Cerebellar cortex (tissue), 1 donor: ENCODE measurements at places on chromosomes 3 and 15.

DNA sequence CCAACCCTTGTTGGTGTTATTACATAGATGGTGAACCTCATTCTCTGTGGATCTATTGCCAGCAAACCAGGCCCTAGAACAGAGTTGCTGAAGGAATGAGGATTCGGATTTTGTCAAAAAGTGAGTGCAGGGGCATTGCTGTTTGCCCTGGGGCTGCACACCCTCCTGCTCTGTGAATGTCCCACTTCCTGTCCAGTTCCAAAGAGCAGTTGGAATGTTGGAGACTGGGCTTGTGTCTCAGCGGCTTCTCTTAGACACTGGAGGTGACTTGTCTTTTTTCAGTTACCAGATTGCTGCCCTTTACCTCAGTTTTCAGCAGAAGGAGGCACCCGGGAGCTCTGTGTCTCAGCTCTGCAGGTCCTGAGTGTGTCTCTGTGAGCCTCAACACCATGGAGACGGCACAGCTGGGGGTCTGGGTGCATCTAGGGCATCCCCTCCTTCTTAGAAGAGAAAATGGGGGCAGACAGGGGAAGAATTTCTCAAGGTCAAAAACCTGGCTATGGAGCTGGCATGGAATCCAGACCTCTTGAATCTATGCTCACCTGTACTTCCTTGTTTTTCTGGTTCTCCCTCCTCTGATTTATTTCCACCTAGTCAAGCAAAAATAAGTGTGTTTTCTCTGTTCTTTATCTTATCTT, 46.3 kb downstream of the LIMD1 start:
- no peak for DNase-seq

DNA sequence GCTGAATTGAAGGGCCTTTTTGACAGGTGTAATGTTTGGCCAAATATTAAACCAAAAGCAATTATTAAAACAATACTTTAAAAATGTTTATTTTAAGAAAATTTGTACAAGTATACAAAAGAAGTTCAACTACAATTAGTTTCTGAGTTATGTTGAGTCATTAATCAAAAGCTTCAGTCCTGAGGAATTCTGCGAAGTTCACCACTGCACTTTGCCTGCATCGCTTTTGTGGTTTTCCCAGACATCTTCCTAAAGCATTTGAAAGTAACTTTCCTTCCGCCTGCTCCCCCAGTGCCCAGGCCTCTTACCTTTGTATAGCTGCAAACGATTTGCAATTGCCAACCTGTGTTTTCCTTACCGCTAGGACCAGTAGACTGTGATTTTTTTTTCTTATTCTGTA, 69.5 kb downstream of the KCNAB1 start:
- DNase-seq: no peak

- DNase-seq: no peak
Observed at GRCh38 chr3:142319094-142319493, 93.7 kb upstream of the GK5 start.

- DNase-seq: no peak
Observed at GRCh38 chr3:171789759-171790505, 20.4 kb downstream of the PLD1 start.

- DNase-seq: no peak
Observed at GRCh38 chr15:56948764-56949101, 30.3 kb downstream of the TCF12 start.

DNA sequence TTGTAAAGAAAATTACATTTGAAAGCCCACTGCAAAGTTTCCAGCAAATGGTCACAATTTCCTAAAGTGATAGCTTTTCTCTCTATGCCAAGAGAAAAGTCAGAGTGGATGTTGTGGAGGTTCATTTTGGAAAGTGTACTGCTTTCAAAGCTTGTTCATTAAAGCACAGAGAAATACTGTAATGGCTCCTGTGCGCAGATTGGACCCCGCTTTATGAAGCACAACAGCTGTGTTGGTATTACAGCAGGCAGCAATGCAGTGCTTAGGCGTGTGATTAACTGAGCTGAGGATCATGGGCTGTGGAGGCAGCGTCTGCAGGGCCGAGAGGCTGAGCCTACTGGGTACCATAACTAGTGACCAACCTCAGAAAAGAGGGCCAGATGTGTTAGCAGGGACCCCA, 478.4 kb upstream of the CFAP20DC start:
- DNase-seq: no peak

- no peak for DNase-seq
Observed at GRCh38 chr3:172124271-172124670, 84.9 kb downstream of the FNDC3B start.

GRCh38 chr3:133949438-133949837, 53.8 kb upstream of the RAB6B start:
- DNase-seq: no peak

DNA sequence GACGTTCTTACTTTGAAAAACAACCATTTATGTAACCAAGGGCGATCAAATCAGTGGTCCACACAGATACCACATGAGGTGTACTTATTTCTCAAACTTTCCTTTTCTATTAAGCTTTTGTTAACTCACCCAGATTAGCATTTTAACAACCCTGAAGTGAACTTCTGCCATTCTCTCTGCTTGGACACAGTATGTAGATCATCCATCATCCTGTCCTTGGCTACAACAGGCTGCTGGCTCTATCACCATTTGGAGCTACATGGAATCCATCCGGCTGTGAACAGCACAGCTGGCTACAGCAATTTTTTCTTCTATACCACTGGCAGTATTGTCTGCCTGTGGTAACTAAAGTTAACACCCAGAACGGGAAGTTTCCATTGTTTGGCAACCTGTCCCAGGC, 4.4 kb downstream of the SEMA6D start:
- DNase-seq: no peak

DNA sequence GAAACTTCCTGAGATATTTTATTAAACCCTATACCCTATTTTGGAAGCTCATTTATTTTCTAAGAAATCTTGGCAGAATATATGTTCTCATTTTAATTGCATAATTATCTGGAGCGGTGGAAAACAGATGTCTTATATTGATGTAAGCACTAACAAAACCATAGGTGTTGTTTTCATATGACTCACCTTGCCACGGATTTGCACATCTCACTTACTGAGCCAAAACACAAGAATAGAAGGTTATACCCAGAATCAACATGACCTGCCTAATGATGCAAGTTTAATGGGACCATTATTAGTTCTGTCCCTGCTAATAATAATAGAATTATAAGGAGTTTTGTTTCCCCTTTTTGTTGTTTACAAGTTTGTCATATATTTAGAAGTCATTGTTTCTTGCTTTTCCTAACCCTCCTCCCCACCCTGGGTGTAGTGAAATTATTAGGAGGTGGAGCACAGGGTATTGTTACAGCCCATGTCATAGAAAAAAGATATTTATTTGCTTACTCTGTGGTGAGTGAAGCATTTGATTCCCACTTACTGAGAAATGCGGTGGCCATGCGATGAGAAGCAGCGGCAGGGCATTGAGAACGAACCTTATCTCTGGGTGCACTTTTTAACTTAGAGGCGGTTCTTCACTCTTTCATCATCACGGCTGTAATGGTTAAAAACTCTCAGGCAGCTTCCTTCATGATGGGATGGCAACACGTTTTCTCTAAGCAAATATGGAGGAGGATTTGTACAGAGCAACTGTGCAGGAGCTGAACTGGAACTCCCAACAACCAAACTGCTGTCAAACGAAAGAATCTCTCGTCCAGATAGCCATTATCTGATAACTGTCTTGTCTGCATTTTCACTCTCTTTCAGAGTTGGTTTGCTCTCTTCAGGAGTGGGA, 521 bp downstream of the IL5RA start:
- DNase-seq: no peak

DNA sequence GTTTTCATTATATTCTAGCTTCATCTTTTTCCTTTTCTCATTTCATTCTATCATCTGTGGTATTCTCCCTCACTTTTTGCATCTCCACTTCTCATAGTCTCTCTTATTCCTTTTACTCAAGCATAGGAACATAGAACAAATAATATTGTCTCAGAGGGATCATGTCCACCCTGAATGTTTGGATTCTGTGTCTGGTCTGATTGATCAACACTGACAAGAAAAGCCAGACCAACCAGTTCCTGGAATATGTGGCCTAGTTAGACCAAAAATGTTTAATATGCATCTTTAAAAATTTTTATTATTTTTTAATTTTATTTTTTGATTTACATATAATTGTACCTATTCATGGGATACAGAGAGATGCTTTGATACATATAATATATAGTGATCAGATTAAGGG, 212.0 kb upstream of the ALCAM start:
- no peak for DNase-seq

DNA sequence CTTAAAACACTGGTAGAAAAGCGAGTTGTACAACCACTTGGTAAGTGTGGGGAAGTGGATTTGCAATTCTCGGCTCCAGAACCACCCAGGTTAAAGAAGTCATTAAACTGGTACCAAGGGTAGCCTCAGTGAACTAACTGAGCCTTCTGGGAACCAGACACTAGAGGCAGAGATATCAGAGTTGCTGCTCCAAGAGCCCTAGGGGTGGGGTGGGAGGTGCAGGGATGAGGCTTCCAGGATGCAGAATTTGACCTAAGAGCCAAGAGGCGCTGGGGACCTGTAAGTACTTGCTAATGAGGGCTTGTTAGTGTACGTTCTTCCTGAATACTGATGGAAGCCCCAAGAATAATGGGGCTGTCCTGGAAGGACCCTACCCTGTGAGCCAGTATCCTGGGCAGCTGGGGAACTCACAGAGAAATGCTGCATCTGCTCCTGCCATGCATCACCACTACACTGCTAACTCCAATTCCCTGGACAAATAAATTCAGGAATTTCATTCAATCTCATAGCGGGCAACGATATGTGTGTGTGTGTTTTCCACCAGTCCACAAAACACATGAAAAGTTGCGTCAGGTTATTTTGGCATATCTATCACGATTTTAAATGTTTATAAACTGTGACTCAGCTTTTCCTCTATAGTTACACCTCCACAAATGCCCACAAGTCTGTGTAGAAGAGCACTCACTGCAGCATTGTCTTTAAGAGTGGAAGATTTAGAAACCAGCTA, 23.8 kb downstream of the STIMATE start:
- DNase-seq: no peak

- no peak for DNase-seq
Observed at GRCh38 chr3:14588425-14589112, 48.4 kb upstream of the GRIP2 start.

GRCh38 chr15:75832114-75832513, 11.1 kb upstream of the UBE2Q2 start:
- DNase-seq: no peak

DNA sequence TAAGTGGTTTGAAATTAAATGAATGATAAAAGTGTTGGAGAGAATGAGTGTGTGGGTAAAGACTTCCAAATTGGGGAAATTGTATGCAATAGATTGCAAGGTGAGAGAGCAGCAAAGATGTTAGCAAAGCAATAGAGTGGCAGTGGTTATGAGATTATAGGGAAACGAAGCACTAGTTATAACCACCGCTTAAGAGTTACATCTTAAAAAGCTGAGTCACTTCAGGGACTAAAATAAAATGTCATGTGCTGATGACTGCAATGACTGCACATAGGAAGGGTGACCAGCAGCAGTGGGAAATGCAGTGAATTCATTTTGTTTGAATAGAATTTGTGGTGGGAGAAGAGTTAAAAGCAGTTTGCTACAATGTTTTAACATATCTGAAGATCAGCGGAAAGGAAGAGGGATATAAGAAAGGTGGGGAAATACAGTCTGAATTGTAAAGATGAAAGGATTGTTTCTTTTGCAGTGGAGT, 127.3 kb downstream of the RAP2B start:
- DNase-seq: no peak

GRCh38 chr15:74257623-74258022, 21.5 kb downstream of the CCDC33 start:
- DNase-seq: no peak

DNA sequence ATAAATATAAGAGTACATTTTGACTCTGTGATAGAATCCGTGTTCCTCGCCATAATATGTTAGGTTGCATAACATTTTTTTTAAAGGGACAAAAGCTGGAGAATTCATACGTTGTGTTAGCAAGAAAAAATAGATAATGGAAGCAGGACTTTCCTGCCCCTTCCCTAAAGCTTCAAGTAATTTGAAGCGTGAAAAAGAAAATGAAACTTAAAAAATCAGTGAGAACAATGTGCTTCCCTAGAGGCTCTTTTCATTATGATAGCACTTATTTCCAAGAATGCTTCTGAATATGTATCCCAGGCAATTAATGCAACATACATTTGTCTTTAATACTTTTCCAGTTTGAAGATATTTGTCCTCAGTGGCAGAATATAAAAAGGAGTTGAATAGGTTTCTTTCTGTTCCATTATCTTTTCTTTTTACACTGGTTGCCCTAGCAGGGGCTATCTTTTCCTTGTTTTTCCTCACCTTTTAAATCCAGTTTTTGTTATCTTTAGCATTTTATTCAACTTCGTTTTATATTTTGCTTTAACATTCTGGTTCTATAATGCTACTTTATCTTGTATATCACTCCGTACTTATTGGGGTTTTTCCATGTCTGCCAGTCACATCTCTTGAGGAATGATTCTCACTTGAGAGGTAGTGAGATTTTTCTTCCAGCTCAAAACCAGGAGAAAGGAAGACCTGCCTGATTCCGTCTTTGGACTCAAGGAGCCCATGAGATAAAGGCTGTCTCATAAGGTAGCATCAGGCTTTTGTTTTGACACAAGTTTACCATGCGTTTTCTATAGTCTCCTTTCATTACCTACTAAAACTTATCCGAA, 113.8 kb downstream of the MBNL1 start:
- no peak for DNase-seq

- no peak for DNase-seq
Observed at GRCh38 chr3:142953443-142953842, 10.0 kb downstream of the PAQR9 start.

DNA sequence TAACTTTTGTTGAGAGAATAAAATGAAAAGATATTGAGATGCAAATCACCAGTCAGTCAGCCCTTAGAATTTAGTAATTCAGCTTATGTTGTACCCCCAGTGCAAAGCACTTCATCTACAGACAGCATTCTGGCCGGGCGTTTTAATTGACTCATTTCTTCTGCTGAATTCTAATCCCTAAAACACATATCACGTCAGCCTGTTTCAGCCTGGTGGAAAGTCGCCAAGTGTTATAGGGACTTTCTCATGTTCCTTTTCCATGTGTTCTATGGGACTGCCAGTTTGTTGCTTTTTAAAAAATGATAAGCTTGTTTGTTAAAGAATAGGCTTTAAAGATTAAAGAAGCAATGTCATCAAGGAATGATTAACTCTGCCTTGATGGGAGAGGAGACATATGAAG, 169.7 kb upstream of the BFSP2 start:
- no peak for DNase-seq

DNA sequence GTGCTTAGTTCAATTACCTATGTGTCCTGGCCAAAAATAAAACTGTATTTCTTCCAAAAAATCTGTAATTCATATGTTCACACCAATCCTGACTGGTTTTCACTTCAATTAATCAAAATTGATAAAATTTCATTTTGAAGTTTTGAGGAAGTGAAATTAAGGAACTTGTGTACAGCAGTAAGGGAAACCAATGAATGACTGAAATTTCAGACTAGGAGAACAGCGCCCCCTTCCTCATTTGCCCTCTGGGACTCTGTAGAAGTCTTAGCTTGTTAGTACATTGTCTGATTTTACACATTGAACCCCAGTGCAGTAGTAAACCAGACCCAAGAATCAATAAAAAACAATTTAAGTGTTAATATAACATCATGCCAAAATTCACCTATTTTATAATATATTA, 495.3 kb upstream of the AGTR1 start:
- DNase-seq: no peak

- no peak for DNase-seq
Observed at GRCh38 chr15:59555696-59556095, 55.9 kb upstream of the GCNT3 start.
